Frontal cortex (tissue), 4 donors: ENCODE measurements at places on chromosomes 4 and X.
A peak's percentile ranks its signal among the peaks of the same experiment; 100 is the strongest.

DNA sequence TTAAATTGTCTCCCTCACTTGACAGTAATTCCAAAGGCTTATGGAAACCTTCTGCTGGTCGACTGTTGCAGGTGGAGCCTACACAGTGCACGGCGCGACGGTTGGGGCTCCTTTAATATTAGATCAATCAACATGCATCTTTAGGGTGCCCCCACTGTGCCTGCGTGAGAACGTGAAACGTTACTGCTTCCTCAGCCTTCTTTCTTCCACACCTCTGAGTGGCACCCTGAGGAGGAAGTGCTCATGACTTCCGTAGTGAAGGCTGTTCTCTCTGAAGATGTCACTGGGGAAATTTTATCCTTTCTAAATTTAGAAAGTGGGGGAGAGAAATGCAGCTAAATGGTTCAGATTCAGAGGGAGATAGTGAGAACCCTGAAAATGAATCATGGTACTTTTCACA lies 184.0 kb upstream of the ZFP42 start:
- DNase-seq = no peak

- no peak for DNase-seq
These were observed 305.4 kb downstream of the PCDH18 start for GRCh38 chr4:137226900-137227299.

GRCh38 chr4:47557255-47557654 lies 72.2 kb downstream of the ATP10D start:
- no peak for DNase-seq

GRCh38 chr4:99578714-99579113 lies 4.1 kb downstream of the MTTP start:
- DNase-seq = no peak

DNA sequence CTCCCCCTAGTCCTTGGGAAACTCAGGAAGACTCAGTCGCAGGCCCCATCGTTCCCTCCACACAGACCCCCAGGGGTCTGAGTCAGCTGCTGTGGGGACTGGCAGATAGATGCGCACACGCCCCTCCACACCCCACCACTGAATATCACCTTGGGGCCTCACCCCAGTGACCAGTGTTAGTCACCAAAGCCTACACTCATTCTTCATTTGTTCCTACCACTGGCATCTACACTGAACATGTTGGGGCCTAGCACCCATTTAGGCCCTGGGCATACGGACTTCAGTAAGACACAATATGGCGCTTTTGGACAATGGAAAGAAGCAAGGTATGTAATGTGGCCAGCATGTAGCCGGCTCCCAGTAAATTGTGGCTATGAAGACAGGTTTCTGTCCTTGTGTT lies 154.1 kb upstream of the PJA1 start:
- no peak for DNase-seq

- DNase-seq = no peak
These were observed 1.4 kb upstream of the CRMP1 start for GRCh38 chr4:5894266-5894665.

GRCh38 chr4:124887739-124888138 lies 175.2 kb upstream of the ANKRD50 start:
- DNase-seq = no peak

DNA sequence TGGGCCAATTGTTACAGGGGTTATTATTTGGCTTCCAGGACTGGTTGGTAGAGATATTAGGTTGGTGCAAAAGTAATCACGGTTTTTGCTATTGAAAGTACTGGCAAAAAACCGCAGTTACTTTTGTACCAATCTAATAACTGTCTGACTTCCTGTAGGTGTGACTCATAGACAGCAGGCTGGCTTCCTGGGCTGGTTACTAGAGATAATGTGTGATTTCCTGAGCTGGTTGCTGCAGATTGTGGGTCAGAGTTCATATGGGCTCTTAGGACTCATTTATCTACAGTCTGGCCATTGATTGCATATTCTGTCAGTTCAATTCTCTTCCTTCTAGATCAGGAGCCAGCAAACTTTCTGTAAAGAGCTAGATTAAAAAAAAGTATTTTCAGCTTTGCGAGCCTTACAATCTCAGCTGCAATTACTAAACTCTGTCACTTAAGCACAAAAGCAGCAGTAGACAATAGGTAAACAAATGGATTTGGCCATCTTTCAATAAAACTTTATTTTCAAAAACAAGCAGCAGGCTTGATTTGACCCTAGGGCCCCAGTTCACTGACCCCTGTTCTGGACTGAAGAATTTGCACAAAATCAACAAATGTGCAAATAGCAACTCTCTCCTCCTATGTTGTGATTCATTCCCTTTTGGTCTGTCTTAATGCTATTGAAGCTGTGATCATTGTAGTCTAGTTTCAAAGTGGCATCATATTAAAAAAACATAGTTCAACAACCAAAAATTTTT lies 50.8 kb upstream of the BOD1L1 start:
- no peak for DNase-seq

- no peak for DNase-seq
These were observed 13.1 kb downstream of the MOB1B start for GRCh38 chr4:70915036-70915815.

- DNase-seq = no peak
These were observed 74.8 kb downstream of the WWC2 start for GRCh38 chr4:183173580-183174526.

- DNase-seq = peak; percentile 21
These were observed 1.2 kb downstream of the GABRB1 start for GRCh38 chr4:47032405-47033106.

DNA sequence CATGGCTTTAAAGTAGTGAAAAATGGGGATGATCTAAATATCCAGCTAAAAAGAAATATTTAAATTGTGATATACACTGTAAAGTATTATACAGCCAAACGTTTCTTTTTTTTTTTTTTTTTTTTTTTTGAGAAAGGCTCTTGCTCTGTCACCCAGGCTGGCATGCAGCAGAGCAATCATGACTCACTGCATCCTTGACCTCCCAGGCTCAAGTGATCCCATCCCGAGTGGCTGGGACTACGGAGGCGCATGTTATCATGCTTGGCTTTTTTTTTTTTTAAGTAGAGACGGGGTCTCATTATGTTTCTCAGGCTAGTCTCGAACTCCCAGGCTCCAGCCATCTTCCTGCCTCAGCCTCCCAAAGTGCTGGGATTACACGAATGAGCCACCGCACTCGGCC lies 17.1 kb downstream of the SMIM14 start:
- DNase-seq = no peak

GRCh38 chrX:42237956-42238355 lies 314.6 kb upstream of the CASK start:
- DNase-seq = no peak

- DNase-seq = no peak
These were observed 608.5 kb downstream of the PDHA2 start for GRCh38 chr4:96448315-96448872.

GRCh38 chrX:20654596-20655106 lies 387.9 kb upstream of the RPS6KA3 start:
- DNase-seq = no peak

DNA sequence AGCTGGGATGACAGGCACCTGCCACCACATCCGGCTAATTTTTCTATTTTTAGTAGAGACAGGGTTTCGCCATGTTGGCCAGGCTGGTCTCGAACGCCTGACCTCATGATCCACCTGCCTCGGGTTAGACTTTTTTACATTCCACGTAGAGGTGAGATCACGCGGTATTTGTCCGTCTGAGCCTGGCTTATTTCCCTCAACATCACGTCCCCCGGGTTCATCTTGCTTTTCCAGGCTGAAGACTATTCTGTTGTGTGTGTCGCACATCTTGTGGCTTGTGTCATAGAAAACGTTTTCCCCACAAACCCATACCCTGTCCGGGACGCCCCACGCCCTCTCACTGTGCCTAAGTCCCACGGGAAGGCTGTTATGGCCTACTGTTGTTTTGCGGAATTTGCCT lies 185.3 kb downstream of the CRLF2 start:
- no peak for DNase-seq

GRCh38 chrX:104921584-104922205 lies 298.8 kb downstream of the TEX13A start:
- DNase-seq = no peak

- no peak for DNase-seq
These were observed 56.1 kb upstream of the ADGRG2 start for GRCh38 chrX:19178402-19178801.

- DNase-seq = no peak
These were observed 36.2 kb downstream of the KDM5C start for GRCh38 chrX:53188763-53189162.

- no peak for DNase-seq
These were observed 137.0 kb upstream of the PSAPL1 start for GRCh38 chr4:7571701-7572100.

DNA sequence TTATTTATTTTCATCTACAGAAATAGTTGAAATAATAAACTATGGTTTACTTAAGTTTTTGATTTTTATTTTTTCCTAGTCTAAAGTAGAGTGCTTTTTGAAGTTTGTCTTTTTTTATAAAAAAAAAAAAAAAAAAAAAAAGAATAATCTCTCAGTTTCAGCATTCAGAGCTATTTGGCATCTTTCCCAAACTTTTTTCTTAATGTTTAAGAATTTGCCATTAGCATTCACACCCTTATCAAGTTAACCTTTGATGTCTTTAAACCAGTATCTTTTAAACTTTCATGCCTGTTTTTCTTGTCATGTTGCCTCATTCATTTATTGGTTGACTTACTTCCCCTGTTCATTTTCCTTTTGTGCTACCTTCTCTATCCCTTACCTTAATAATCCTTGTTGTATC lies 60.9 kb upstream of the FHDC1 start:
- no peak for DNase-seq

- no peak for DNase-seq
These were observed 203.7 kb downstream of the BMPR1B start for GRCh38 chr4:94961420-94961819.

DNA sequence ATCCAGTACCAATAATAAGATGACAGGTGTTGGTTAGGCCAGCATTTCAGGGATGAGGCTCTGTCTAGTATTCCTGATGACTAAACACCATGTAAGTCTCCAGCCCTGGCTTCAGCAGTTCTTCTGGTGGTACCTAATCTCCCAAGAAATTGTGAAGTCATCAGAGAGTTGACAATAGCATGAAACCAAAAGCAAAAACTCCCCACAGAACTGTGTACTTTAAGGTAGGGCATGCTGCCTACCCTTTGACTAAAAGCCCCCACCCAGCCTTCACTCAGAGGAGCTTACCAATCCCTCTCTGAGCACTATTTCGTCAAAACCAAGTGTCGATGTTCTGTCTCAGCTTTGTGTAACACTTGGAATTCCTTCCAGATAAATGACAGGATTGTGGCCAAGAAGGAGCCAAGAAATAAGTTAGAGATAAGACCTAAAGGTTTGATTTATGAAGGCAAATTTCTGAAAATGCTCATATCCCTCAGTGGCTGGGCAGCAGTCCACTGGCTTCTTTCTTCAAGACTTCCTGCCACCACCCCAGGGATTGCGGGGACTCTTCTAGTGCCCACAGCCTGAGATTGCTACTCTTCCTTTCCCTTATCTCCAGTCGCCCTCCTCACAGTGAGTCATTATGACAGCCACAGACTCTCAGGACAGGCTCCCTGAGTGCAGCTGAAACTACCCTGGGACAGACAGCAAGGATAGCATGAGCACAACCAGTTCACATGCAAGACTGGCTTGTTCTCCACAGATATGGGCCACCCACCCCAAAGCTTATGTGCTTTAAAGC lies 67.3 kb upstream of the LHFPL1 start:
- no peak for DNase-seq

DNA sequence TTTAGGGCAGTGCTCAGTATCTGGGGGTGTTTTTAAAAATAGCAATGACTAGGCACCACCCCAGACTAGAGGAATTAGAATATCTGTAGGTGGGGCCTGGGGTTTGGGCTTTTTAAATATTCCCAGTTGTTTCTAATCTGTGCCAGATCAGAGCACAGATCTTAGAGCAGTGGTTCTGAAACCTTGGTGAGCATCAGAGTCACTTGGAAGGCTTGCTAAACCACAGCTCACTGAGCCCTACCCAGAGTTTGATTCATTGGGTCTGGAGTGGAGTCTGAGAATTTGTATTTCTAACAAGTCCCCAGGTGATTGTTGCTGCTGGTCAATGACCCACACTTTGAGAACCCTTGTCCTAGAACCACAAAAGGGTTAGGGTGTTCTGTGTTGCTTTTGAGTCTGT lies 16.7 kb downstream of the HADH start:
- DNase-seq = no peak

DNA sequence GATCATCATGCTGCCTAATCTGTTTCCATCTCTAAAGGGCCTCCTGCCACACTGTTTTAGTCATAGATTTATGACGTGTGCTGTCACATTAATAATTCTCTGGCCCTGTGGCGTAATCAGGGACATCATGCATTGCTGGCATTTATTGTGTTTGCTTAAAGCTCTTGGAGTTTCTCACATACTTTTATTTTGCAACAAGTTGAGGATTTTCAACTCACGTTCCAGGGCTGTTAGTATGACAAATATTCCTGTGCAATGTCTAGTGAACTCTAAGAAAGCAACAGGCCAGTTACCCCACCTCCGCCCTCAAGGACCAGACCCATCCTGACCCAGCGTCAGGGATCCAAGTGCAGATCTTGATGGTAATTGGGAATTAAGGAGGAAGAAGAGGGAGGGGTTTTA lies 7.8 kb upstream of the PIGA start:
- DNase-seq = no peak

- DNase-seq = no peak
These were observed 34.9 kb downstream of the GPR143 start for GRCh38 chrX:9730752-9731151.
